ENCODE measurements at places on chromosomes 16 and 17. TPM values are rescaled to one million over a fixed set of nuclear protein-coding genes. Genes with fewer than 3 reads are reported as not detected.

Gene DPH1
- 18.4 TPM for total RNA-seq

Gene RASD1
- 6.3 TPM for total RNA-seq

Gene ENO3
- total RNA-seq, result 3.3 TPM

Gene PTGES3L
- total RNA-seq, result not detected

Gene PRDM7
- not detected for total RNA-seq

Gene RAMP2
- total RNA-seq, result 13.1 TPM

DNA sequence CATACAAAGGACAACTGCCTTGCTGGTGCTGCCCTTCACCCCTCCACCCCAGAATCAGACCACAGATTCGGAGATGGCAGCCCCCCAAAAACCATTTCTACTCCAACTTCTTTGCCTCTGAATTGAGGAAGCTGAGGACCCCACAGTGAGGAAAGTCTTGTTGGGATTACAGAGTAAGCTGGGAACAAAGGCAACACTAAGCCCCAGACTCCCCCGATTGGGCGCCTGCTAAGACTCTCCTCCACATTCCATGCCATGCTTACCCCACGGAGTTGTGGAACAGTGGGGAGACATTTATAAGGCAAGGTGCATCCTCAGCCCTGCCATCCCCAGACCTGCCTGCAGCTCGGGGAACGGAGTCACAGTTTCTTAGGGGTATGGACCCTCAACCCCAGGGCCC, 1.9 kb downstream of the GIT1 start:
- no peak for DNase-seq

GRCh38 chr17:352421-353212, at the start of gene RPH3AL:
Gene RPH3AL, minus strand, starts transcription at chr17:352807. Its CDS starts 25,264 bp downstream, at chr17:327543.
- peak; percentile 72 for DNase-seq

- no peak for DNase-seq
These were observed 103.9 kb downstream of the METRNL start for GRCh38 chr17:83183145-83183948.

DNA sequence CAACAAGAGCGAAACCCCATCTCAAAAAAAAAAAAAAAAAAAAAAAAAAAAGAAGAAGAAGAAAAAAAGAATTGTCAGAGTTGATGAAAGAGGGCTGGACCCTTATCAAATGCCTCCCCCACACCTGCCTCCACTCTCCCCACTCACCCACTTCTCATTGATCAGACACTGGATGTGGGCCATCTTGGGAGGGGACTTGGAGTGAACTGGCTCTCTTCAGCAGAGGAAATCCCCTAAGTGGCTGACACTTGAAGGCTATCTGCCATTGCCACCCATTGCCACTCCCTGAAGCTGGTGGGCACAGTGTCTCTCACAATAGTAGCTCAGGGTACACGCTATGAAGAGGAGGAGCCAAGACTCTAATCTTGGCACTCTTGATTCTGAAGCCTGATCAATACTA, 1.6 kb downstream of the ITGA2B start:
- no peak for DNase-seq

- no peak for DNase-seq
These were observed 11.3 kb upstream of the GSE1 start for GRCh38 chr16:85601730-85602401.

DNA sequence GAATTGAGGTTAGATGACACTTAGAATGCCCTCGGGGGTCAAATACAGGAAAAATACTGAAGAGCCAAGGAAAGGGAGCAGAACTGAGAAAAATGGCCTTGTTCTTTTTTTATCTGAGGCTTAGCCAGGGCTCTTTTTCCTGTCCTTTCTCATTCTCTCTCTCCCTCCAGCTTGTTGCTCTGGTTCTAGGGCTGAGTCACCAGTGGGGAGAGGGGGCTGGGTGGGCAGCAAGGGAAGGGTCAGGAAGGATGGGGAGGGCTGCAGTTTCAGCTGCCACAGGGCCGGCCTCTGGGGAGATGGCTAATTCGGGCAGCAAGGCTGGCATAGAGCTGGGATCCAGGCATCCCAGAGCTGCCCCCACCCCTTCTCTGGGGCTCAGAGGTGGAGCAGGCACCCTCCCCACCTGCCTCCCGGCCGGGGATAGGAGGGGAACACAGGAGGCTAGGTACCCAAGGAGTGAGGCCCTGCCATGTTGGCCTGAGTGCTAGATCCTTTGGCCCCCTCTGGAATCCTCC, 3.9 kb downstream of the ITGA3 start:
- peak; percentile 31 for DNase-seq

DNA sequence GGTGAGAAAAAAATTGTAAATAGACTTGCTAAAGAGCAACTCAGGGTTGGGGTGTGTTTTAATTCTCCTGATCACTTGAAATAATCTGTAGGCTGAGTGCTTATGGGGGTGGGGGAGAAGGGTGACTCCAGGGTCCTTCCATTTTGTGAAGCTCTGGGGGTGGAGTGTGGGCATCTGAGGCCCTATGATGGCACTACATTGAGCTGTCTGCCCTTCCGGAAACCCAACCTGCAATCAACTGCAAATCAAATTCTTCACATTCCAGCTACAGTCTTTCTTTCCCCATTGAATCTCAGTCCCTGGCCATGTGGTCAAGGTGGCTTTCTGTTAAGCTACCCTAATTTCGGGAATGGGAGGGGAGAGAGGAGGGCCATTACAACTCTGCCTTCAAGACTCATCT, 6.0 kb upstream of the CDC6 start:
- no peak for DNase-seq

- no peak for DNase-seq
These were observed 8.0 kb upstream of the MYH13 start for GRCh38 chr17:10380631-10381408.

DNA sequence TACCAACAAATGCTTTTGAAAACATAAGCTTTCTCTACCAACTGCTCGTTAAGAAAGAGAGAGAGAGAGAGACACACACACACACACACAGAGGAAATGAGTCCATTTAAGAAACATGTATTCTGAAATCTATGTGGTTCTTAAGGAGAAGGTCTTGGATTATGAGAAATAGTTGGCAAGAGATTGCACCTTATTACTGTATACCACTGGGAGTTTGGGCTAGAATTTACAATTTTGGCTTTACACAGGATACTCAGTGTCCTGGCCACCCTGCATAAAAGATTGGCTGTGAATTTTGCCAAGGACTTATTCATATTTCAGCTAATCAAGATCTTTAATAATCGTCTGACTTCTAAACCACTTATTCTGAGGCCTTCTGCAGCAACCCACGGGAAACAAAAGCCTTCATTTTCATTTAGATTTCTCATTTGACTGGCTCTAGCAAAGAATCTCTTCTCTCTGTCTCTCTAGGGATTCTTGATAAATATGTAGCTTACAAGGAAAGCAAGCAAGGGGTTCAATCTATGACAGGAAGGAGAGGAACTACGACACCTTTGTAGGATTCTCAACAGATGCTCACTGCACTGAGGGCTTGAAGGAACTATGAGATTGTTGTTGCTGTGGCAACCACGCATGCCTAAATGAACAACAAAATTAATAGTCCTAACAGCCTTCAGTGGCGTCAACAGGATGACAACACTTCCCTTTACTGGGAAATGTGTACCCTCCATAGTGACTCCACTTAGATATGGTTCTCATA, 75.3 kb upstream of the GNAO1 start:
- no peak for DNase-seq

DNA sequence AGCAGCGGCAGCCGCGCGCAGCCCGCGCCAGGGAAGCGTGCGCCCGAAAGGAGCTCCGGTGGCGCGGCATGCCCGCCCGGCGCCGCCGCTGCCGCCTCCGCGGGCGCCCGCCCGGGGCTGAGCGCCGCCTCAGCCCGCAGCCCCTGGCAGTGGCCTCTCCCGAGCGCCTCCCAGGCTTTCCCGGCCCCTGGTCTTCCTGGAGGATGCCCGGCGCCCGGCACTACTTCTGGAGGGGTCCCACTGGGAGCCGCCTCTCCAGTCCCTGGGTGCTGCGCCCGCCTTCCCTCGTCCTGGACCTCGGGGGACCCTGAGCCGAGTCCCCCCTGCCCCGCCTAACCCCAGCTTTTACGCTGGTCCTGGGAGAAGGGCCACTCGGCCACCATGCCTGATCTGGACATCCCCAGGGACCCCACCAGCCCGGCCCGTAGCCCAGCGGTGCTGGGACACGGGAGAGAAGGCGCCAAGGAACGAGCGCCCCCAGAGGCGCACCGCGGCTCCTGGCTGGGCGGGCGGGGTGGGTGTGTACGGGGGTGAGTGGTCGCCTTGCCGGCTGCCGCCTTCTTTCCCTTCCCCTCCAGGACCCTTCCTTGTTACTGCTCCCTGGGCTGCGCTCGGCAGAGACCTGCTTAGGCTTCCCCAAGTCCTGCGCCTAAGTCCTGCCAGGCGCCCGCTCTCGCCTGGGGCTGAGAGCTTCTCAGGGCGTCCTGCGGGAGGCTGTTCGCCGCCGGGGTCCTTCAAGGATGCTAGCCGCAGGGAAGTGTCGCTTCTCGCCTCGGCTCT, 704 bp downstream of the ASIC2 start:
- DNase-seq, result peak; percentile 10

- DNase-seq, result no peak
These were observed 8.4 kb downstream of the CDH11 start for GRCh38 chr16:65113441-65113840.

DNA sequence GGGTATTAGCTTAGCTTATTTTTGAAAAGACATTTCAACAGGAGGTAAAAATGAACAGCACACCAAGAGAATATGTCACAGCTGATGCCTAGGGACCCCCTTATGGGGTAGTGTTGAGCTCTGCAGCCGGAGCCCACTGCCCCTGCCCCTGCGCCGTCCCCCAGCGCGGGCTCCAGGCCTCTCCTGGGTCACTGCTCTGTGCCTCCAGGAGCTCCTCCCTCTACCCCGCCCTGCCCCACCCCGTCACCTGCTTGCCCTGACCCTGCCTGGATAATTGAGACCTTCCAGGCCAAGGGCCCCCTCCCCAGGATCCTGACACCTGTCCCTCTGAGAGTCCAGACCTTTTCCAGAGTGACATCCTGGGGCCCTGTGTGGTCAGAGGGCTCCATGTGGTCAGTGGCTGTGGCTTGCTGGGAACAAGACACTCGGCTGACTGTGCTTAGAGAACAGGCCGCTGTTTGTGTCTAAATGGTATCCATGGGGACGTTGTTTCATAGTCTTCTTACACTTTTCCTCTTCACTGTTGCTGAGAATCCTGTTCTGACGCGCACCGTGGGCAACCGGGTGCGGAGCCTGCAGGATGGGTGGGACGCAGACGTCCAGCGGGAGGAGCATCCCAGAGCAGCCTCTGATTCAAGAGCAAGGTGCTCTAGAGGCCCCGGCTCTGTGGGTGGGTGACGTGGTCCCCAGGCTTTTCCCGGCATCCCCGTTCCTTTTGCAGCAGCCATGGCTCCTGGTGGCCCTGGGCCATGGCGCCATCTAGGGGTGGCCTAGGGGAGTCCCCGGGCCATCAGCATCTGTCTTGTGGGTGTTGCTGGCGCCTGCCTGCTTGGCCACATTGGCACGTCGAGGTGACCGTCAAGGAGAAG, 20.0 kb upstream of the WFIKKN1 start:
- peak; percentile 60 for DNase-seq
